ENCODE measurements at places on chromosomes 5 and 9.
A peak's percentile ranks its signal among the peaks of the same experiment; 100 is the strongest.

- no peak for DNase-seq
Measured at GRCh38 chr9:16816011-16816410, 54.5 kb downstream of the BNC2 start.

GRCh38 chr9:21656776-21657674 lies 145.4 kb upstream of the MTAP start:
- DNase-seq, result peak; percentile 74

- peak; percentile 51 for DNase-seq
Measured at GRCh38 chr9:78121488-78121887, 89.9 kb upstream of the GNAQ start.

DNA sequence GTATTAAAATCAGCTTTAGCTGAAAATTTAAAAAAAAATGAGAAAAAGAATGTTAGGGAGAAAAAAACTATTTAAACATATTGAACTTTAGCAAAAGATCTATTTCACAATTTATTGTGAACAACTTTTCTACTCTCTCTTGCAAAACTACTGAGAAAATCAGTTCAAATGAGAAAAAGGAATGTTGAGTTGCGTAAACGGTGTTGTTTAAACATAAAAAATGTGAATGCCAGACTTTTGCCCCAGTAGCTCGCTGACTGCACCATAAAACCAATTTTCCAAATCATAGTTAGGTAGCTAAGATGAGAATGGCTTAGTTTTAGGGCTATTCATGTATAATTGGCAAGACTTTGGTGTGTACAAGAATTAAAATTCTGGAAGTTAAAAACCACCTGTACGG lies 13.4 kb upstream of the RAD23B start:
- peak; percentile 72 for DNase-seq

DNA sequence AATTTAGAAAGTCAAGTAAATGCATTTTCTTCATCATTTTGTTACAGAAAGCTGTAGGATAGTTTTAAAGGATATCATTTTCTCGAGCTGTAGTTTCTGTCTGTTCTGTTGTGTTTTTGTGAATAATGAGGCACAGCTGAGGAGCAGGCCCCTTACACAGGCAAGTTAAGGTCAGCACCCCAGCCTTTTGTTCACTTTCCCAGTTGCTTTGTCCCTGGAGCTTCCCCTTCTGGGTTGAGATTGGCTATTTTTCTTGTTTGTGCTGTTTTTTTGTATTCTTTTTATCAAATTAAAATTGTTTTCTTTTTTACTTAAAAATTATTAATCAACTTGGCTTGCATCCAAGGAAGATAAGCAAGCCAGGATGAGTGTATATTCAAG lies 213.8 kb upstream of the ACTBL2 start:
- DNase-seq, result no peak

DNA sequence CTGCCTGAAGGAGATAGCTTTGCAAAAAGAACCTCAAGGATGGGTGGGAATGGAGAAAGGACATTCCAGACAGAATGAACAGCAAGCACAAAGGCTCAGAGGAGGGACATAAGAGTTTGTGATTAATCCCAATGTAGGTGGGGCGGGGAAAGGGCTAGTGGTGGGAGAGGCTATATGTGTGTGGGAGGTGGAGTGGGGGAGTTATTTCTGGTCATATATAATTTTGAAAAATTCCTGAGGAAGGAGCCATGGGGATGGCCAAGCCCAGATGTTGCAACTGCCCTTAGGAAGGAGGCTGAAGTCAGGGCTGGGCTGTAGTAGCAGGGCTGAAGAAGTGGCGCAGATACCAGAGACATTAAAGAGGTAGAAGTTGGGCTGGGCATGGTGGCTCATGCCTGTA lies 13.4 kb upstream of the CCL27 start:
- DNase-seq, result no peak

- DNase-seq, result no peak
Measured at GRCh38 chr9:86359151-86359879, 5.1 kb upstream of the TUT7 start.

- DNase-seq, result no peak
Measured at GRCh38 chr5:124210111-124210910, 536.1 kb downstream of the ZNF608 start.

DNA sequence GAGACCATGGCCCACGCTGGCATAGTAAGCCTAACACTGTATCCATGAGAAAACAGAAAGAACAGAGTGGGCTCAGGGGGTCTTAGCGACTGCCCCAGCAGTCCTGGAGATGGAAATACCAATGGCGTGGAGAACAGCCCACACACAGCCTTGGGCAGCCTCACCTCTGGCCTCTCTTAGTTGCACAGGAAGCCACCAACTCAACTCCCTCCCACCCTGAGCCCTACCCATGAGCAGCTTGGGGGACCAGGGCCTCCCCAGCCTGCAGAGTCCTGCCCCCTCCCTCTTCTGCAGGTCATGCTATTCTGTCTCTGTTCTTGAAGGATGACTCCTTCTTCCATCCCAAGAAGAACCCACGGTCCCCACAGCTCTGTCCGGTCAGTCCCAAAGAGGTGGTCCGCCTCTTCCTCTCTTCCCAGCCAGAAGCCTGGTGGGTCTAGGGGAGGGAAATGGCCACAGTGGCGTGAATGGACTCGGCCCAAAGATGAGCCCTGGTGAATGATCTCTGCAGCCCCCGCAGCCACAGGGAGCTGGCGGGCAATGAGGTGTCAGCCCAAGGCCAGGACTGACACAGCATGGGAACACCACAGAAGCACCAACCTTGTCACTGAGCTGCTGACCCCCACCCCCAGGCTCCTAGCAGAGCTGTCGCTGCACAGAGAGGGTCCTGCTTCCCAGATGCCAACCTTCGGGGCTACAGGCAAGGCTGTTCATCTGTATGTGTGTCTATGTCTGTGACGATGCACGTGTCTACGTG lies 131.2 kb downstream of the ROR2 start:
- no peak for DNase-seq

GRCh38 chr5:6202149-6202967 lies 176.0 kb downstream of the MED10 start:
- DNase-seq, result no peak

DNA sequence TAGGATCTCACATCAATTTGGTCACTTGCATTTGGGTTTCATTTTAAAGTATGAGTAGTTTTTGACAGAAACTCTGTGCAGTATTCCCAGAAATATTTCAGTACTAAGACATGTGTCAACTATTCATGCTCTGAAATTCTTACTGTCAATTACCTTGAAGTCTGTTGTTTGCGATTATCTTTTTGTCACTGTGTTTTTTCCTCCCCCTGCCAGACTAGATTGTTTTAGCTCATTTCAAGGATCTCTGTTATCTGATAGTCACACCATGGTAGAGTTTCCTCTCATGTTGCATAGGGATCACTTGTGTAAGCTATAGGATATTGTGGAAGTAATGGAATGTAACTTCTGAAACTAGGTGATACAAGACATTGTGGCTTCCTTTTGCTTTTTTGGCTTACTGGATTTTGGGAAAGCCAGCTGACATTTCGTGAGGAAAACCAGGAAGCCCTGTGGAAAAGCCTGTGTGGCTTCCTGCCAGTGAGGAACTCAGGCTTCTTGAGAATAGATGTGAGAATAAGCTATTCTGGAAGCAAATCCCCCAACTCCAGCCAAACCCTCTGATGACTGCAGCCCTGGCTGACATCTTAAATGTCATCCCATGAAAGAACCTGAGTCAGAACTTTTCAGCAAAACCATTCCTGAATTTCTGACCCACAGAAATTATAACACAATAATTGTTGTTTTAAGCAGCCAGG lies 122.2 kb downstream of the FGF10 start:
- DNase-seq, result no peak

DNA sequence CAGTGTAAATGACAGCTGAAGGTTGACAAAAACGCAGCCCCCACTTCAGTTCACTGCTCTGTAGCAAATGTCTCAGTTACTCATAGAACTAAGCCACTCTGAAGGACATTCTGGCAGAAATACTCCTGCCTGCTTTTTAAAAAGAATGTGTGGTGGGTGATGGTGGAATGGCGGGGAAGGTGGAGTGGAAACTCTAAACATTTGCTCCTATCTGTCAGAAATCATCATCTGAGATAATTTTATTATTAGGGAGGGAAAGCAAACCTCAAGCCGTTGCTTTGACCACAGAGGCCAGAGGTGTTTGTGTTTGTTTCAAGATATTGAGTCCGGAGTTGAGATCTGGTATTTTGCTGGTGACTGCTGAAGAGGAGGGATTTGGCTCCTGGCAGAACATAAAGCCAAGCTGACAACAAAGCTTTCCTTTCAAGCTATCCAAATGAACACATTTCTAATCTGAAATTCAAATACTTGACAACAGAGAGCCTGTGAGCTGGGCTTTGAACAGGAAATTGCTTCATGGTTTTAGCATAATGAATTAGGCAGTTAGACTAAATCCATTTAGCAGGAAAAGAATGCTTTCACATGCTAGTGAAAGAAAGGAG lies 362.7 kb downstream of the CSNK1G3 start:
- peak; percentile 57 for DNase-seq

- DNase-seq, result no peak
Measured at GRCh38 chr9:124500796-124501611, 6.2 kb downstream of the NR5A1 start.

- no peak for DNase-seq
Measured at GRCh38 chr9:128097543-128098296, 29.7 kb downstream of the SLC25A25 start.

- DNase-seq, result no peak
Measured at GRCh38 chr9:134175291-134175807, 11.0 kb upstream of the RNU6ATAC start.

DNA sequence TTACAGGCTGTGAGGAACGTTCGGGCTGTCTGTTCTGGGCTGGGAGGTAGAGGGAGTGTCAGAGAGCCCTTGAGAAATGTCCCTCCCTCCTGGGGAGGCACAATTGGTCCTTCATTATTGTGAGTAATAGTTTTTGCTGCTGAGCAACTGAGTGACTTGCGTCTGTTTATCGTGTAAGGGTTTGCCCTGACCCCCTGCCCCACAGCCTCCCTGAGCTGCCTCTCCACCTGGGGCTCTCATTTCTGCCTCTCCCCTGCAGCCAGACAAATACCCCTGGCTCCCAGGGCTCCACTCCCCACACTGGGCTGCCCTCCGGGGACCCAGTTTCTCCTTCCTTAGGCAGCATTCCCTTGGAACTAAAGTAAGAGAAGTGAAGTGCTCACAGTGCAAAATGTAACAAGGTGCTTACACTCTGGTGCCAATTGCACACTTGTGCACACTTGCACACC lies 174.9 kb upstream of the MVB12B start:
- DNase-seq, result no peak

- DNase-seq, result no peak
Measured at GRCh38 chr5:127111112-127111511, 37.8 kb upstream of the C5orf63 start.

GRCh38 chr9:134552349-134552990 lies 89.1 kb upstream of the COL5A1 start:
- no peak for DNase-seq

- DNase-seq, result no peak
Measured at GRCh38 chr5:155147222-155147621, 133.7 kb downstream of the KIF4B start.

- no peak for DNase-seq
Measured at GRCh38 chr5:150522504-150523414, 14.8 kb downstream of the NDST1 start.

GRCh38 chr5:160450164-160450932 lies 28.7 kb downstream of the PTTG1 start:
- DNase-seq, result no peak

Measured in fibroblast of skin of right quadriceps (primary cell).